ENCODE measurements at places on chromosomes 5 and 9.

GRCh38 chr9:126361810-126362238, 35.2 kb downstream of the MVB12B start:
- DNase-seq, result no peak

DNA sequence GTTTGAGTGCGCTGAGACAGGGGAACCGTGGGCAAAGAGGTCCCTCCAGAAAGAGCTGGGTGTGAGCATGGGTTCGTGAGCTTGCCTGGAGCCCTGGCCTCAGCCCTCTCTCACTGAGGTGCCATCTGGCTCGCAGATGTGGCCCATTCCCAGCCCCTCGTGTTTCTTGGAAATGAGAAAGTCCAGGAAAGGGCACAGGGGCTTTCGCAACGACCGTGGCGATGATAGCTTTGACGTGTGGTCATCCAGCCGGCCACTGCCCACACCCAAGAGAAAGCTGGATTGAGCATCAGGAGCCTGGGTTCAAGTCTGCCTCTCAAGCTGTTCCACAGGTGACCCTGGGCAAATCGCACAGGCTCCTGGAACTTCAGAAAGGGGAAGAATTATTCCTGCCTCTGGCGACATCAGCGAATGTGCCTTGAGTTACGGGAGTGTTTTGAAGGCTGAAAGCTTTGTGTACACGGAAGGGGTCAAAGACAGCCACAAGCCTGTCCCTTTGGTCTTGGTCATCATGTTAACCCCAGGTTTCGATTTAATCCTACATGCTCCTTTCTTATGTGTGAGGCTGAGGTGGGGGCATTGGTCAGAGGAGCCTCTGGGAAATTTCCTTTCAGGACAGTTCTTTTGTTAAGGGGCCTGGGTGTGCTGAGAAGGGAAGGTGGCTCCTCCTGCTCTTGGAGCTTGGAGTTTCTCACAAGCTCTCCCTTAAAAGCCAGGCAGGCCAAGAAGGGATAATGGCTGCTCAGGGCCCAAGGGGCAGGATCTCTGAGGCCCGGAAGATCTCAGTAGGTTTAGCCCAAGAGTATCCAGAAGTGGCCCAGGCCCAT, 41.7 kb upstream of the IL17B start:
- no peak for DNase-seq

GRCh38 chr5:6633469-6634245, 417 bp downstream of the SRD5A1 start:
- DNase-seq, result no peak

DNA sequence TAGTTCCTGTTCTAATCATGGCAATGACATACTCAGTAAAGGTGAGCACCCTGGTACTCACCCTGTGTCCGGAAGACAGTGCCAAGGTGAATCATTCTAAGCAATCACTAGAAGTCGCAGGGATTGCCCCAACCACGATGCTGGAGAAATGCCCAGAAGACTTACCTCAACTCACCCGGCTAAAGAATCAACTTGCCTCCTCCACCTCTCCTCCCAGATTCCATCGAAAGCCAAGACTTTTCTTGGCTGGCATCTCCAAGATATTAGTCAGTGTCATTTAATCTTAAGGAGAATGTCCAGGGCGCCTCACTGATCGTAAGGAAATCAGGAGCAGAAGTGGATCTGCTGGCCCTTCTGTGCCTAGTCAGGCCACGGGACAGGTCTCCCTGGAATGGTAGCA, 204.9 kb downstream of the ERCC6L2 start:
- DNase-seq, result no peak

DNA sequence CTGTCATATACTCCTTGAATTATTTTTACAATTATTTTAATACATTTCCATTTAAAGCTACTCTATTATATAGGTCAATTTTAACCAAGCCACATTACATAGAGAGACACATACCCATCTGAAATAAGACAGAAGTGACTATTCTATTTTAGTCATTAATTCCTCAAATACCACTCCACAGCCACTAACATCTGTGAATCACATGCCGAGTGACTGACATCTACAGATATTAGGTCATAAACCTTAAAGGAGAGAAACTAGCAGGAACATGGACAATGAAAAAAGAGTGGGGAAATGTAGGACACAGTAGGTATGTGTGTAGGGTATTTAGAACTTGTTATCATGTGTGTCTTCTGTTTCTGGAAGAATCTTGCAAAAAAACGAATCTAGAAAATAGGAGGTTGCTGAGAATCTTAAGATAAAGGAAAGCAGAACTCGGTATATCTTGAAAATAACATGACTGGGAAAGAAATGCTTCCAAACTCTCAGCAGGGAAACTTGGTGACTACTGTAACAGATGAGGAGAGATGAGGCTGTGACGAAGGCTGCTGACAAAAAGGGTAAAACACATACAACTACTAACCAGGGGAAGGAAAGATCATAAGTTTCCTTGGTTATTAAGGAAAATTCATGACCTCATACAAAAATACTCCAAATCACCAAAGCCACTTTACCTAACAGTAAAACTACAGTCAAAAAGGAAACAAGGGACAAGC, 84.6 kb downstream of the PLPP1 start:
- no peak for DNase-seq

DNA sequence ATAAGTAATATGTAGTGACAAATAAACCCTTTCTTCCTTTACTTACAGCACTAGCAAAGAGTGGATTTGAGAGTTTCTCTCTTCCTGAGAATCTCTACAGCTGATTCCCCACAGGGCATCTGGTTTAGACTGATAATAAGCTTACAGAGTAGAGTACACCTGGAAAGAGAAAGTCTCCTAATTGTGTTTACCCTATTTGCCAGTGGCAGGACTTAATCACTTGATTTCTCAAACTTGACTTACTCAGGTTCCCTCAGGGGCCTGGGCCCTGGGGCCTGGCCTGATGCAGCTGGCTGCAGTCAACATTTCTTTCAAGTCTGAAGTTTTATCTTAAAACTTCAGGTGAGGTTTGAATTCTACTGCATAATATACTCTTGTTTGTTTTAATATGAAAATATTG, 38.0 kb upstream of the UBTD2 start:
- no peak for DNase-seq

DNA sequence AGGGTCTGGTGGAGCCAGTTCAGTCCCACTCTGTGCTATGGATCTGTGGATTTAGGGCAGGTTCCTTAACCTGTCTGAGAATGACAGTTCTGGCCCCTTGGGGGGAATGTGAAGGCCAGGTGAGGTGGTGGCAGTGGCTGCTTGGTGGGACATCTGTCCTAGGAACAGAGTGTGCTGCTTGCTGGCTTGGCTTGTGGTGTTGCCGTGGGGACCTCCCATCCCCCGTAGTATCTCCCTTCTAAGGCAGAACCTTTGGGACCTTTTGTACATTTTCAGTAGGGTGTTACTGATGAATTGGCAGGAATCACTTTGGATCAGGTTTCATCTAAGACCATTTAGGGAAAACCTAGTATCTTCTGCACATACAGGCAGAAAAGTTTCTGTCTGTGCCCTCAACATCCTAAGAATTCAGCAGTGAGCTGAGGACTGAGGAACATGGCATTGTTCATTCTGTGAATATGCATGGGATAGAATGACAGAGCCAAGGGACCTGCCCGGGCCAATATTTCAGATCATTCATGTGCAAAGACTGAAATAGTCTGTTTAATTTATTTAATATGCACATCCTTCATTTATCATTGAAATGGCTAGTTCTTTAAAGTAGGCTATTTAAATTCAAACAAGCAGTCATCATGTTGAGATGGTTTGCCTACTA, 64.6 kb downstream of the WNK2 start:
- no peak for DNase-seq

DNA sequence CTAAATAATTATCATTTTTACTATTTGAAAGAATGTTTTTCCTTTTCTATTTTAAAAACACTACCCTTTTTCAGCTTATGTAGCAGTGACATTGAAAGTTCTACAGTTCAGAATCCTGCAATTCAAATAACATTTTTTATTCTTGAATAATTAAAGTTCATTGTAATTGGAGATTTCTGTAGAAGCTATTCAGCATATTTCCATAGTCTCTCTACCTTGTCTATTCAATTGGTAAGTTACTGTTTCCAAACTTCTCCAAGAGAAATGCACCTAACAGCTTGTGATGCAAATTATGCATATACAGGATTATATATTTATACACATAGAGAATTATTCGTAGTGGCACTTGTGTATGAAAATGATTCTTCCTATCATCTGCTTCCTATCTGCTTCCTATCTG, 149.7 kb upstream of the ARRDC3 start:
- no peak for DNase-seq

- no peak for DNase-seq
Measured at GRCh38 chr5:139642891-139643871, 5.0 kb upstream of the CXXC5 start.

GRCh38 chr5:111748304-111748763, 8.7 kb downstream of the NREP start:
- no peak for DNase-seq

- no peak for DNase-seq
Measured at GRCh38 chr5:1820381-1820780, 19.2 kb downstream of the NDUFS6 start.

DNA sequence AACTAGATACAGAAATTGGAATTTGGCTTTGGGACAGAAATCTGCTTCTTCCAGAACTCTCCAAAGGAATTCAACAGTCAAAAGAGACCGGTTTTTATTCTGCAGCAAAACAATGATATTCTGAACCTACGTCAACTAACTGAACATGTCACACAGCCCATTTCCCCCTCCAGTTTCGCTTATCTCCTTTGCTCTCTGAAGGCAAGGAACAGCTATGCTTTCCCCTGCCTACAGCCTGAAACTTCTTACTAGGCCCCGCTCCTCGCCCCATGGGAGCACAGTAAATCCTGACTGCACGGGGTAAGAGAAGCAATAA, 488 bp downstream of the SKIC3 start:
- DNase-seq, result no peak

GRCh38 chr5:134479839-134480238, 45.6 kb upstream of the JADE2 start:
- DNase-seq, result no peak

DNA sequence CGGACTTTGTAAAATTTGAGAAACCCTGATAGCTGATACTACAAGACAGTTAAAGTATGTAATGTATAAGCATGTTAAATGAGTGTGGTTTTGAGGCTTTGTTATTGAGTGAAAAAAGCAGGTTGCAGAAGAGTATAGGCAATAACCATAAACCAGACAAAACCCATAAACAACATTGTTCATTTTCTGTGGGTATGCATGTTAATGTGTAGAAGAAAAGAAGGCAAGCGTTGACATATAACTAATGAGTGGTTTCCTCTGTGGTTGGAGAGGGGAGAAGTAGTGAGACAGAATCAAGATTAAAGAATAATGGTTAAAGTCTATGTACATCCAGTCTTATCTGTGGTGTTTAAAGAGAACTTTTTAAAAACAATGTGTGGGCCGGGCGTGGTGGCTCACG, 26.2 kb downstream of the RAD23B start:
- no peak for DNase-seq

DNA sequence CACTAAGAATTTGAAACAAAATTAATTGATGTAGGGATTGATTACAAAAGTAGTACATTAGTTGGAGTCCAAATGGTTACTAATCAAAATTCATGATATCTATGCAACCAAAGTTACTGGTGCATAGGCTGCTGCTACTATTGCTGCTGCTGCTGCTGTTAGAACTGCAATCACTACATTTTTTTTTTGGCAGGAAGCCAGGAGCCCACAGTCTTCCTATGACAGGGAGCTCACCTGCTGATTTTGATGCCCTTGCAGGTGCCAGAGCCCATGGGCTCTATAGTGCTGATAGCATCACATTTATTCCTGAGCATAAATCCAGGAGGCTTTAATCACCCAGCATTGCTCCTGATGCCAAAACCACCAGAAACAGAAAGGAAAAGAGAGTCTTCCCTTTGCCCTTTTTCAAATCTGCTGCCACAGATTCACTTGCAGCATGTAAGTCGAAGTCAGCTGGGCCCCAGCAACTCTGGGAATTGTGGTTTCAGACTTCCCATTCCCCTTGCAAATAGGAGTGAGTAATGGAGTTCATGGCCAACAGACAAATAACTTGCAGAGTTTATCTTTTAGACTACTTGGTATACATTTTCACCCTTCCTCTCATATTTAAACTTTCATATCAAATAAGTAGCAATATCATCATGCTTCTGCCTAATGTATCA, 17.6 kb downstream of the SLCO6A1 start:
- DNase-seq, result no peak

GRCh38 chr5:171310212-171310818, 1.3 kb downstream of the TLX3 start:
- DNase-seq, result no peak

GRCh38 chr9:124320062-124320973, 62.6 kb downstream of the NEK6 start:
- peak; percentile 26 for DNase-seq
